ENCODE measurements at places on chromosomes 6 and 20.

DNA sequence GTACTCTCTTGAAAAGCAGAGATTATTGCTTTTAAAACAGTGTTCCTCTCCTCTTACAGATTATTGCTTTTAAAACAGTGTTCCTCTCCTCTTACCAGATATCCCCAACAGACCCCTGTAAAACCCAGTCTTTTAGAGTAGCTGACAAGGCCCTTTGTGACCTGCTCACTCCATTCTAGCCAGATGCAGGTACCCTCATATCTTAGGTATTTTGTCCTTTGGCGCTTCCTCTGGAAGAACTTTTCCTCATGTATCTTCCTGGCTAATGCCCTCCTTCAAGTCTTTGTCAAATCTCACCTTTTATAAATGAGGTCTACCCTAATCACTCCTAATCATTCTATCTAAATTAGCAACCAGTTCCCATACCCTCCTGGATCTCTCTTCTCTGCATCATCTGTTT lies 536.0 kb downstream of the BTBD3 start:
- no peak for DNase-seq

DNA sequence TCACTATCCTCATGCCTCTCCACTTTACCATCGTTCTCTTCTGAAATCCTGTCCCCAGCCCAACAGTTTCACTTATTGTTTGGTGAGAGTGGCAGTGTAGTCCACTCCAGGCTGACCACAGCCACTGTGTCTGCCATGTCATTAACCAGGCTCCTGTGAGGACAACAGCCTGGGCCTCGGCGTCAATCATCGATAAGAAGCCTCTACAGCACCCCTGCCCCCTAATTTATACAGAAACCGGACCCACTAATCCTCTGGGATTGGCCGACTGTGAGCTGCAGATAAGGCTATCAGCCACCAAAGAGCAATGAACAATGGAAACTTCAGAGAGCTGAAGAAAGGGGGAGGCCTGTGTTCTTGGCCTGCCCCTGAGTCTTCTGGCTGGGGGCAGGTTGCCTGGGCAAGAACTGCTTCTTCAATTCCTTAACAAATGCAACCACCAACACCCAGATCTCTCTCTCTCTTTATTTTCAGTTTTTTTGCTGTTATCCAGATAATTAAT lies 3.4 kb downstream of the EGFL8 start:
- DNase-seq = no peak

DNA sequence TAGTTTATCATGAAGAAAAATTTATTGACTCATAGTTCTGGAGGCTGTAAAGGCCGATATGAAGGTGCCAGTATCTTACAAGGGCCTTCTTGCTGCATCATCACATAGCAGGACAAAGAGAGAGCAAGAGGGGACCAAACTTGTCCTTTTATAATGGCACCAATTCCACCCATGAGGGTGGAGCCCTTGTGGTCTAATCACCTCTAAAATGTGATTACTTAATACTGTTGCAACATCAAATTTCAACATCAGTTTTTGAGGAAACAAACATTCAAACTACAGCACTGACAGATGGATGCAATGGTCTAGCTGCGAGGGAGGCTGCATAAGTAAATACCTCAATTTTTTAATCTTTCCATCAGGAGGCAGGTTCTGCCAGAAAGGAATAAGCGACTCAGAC lies 76.7 kb upstream of the LAMA2 start:
- no peak for DNase-seq

DNA sequence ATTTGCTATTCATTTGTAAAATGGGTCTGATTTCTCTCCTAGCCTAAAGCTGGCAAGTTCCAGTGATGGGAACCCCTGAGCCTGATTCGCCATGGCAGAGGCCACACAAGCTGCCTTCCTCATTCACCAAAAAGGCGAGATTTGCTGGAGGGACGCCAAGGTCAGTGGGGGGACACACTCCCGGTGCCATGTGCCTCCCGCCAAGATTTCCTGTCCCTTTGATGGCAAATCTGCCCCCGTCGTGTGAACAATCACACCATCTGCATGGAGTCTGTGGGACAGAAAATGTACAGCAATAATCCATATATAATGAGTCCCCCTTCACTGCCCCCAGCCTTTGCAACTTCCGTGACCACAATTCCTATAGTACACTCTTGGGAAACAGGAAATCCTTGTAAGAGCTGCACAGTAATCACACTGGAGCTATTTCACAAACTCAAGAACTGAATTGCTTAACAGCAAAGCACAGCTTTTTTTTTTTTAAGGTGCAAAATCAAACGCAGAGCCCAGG lies 15.7 kb upstream of the IGF2R start:
- DNase-seq = no peak

DNA sequence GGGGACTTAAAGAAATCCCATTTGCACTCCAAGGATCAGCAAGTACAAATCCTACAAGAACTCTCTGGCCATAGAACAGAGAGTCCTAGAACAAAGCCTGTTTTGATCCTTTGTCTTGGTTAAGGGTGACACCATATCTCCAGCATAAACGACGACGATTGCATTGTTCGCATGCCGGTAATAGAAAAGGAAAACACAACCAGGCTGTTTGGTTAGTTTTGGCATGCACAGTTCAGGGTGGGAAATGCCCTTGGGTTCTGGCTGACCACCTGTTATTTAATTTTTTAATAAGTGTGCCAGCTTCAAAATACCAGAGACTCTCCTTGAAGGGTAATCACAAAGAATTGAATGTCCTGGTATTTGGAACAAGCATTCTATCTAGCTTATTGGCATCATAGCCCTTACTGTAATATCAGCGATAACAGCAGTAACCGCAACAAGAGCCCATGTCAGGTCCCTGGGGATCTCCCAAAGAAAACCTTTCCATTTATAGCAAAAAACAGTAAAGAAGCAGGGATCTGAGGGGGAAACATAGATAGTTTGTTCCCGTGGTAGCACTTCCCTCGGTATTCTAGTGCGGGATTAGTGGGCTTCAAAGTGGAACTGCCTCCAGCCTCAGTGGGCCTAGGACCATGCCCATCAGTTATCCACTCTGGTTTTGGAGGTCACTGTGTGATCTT lies 77.1 kb downstream of the TMEM170B start:
- DNase-seq = no peak

DNA sequence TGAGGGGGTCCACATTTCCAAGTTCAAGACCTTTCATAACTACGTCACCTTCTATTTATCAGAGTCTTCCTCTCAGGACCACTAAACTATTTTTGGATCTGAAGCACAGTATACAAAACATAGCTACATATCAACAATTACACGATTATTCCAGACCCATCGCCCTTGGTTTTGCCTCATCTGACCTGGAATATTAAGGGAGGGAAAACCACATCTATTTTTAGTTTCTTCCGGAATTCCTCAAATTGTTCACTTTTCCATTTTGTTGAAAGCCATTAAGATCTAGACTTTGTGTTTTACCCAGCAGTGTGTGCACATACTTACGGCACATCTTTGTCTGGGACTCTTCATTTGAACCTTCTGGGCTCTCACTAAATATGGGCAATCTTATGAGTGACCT lies 12.0 kb upstream of the ADGRF5 start:
- DNase-seq = no peak

DNA sequence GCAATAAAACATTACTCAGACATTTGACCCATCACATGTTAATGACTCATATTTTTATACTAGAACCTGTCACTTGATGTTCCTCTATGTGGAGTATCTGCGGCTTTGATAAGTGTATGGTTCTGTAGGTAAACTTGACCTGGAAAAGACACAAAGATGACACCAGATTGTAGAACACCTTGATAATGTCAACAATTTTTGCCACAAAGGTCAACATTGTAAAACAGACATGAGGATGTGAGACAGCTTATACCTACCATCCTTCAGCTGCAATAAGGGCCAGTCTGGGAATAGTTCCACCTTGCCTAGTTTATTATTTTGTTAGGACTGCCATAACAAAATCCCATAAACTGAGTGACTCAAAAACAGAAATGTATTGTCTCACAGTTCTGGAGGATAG lies 202.4 kb downstream of the LMBRD1 start:
- no peak for DNase-seq

DNA sequence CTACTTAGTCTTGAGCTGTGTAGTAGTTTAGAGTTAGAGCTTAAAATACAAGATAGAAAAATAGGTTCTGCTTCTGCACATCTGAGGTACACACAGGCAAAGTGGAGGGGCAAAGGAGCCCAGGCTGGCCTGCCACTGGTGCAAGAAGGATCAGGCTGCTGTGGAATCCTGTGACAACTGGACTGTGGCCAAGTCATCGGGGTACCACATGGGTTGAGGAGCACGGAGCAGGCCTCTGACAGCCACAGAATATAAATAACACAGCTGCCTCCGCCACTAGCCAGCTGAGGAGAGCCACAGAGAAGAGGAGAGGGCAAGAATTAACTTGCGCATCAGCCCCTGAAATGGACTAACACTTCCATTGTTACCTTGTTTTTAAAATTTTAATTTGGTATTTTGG lies 206.0 kb upstream of the MARCKS start:
- no peak for DNase-seq

- no peak for DNase-seq
Measured at GRCh38 chr20:4086771-4087687, 71.7 kb upstream of the RNF24 start.

- no peak for DNase-seq
Measured at GRCh38 chr6:19444481-19444880, 392.7 kb upstream of the ID4 start.

DNA sequence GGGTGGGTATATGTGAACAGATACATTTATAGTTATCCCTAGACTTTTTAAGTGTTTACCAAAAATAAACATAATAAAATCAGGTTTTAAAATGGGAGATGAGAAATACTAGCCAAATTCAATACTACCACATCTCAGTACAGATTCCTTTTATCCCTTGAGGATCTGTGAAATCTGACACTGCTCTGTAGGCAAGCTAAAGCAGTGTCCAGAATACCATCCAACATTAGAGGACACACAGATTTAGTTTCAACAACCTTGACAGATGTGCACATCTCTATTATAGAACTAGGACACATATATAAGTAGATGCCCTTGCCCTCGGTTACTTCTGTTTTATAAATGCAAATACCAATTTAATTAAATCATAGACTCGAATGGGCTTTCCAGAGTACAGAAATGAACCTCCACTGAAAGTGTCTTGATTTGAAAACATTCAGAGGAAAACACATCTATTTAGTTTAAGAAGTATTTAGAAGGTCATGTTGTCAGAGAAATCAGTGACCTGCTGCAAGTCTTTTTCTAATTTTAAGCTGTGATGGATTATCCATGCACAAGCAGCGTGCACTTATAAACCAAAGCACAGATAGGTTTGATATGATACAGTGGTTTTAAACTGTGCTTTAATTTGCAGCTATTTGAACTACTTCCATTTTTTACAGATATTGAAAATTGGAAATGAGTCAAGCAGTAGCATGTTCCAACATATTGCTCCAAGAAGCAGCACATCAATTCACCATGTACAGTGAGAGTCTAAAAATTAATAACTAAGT lies 156.3 kb upstream of the EPHA7 start:
- DNase-seq = no peak

GRCh38 chr6:17278289-17279063 lies 2.7 kb upstream of the RBM24 start:
- DNase-seq = no peak

DNA sequence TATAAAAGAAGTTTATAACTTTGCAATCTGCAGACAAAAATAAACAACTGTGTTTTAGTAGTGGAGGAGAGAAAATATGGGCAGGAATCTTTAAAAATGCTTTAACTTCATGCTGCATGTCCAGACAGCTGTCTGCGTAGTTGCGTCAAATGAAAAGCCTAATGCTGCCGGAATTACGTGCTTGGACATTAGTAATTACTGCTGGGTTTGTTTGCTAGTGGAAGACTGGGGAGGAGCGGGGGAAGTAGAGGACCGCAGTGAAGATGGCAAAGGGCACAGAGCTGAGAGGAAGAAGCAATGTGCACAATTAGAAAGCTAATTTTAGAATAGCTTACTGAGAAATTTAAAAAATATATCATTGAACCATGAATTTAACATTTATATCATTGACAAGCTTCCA lies 2.4 kb downstream of the SNAP25 start:
- DNase-seq = no peak

DNA sequence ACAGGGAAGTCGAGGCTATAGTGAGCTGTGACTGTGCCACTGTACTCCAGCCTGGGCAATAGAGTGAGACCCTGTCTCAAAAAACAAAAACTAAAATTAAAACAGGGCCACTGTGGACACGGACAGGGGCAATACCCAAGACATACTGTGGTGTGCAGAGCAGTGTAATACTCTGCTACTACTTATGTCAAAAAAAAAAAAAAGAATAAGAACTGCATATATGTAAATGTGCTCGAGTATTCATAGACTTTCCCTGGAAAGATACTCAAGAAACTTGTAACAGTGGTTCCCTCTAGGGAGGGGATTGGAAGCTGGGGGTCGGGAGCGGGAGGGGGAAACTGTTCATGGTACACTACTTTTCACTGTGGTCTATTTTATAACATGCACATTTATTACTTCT lies 15.9 kb downstream of the SPDEF start:
- DNase-seq = no peak

DNA sequence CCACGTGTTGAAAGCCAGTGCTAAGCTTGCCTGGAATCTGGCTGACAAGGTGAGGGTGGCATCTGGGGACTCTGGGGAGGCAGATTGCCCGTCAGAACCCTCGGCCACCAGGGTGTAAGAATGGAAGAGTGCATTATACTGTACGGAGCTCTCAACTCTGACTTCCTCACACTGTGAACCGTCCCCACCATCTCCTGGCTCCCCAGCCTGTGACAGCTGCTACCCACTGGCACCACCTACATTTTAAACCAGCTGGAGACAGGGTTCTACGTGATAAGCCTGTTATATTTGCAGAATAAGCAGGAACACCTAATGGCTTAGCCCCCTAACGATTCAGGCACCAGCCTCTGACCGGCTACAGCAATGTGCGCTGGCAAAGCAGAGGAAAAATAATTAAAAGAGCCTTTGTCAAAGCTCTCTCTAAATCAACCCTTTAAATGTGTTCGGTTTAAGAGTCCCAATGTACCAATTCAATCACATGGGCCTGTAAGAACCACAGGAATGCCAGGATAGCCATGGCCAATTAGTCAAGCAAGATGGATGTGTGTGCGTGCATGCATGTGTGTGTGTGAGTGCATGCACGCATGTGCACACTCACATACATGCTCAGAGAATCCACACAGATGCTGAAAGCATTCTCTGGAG lies 89.1 kb upstream of the TAB2 start:
- no peak for DNase-seq
